ENCODE measurements at places on chromosomes 3 and 15. TPM values are rescaled to one million over a fixed set of nuclear protein-coding genes. Genes with fewer than 3 reads are reported as not detected.

Gene SKOR1
- 0.60 TPM for total RNA-seq

Gene RBP2
- not detected for total RNA-seq

Gene KNG1
- total RNA-seq = not detected

DNA sequence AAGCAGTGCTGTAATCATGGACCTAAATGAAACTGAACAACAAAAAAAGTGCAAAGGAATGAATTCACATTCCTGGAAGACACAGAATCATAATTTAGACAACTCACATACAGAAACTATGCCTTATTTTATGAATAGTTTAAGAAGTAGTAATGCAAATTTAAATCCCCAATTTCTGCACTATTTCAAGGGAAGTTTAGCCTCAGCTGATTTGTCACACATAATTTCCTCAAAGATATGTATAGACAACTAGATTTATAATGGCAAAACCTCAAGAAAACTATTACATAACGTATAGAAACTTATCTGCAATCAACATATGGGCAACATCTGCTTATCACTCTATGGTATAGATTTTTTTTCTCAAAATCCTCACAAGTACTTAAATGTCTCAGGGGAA is 7.8 kb upstream of the PTX3 start:
- DNase-seq = no peak

DNA sequence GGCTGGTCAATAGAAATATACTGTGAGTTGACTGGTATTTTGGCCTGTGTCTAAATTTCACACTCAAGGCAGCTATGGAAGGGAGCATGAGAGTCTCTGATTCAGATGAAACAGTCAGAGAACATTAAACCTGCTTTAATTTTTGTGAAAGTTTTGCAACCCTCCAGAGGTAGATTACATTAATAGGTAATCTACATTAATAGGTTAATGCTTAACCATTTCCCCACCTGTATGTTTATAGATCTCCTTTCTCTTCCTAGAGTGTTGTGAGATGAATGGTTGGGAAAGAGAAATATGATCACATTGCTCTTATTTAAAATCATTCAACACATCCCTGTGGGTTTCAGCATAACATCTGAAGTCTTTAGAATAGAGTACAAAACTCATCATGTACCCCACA is 586.9 kb upstream of the DPPA4 start:
- DNase-seq = no peak

- no peak for DNase-seq
Observed at GRCh38 chr15:73081321-73081958, 29.2 kb downstream of the NEO1 start.

GRCh38 chr15:91099995-91100813 is at the start of gene SV2B:
SV2B (plus strand) TSS chr15:91100257; CDS start chr15:91226264, 126,007 bp downstream.
- DNase-seq = no peak

Measured in ureter (tissue), 1 donor.